ENCODE measurements at places on chromosomes 5 and 9. TPM values are rescaled to one million over a fixed set of nuclear protein-coding genes. Genes with fewer than 3 reads are reported as not detected.

DNA sequence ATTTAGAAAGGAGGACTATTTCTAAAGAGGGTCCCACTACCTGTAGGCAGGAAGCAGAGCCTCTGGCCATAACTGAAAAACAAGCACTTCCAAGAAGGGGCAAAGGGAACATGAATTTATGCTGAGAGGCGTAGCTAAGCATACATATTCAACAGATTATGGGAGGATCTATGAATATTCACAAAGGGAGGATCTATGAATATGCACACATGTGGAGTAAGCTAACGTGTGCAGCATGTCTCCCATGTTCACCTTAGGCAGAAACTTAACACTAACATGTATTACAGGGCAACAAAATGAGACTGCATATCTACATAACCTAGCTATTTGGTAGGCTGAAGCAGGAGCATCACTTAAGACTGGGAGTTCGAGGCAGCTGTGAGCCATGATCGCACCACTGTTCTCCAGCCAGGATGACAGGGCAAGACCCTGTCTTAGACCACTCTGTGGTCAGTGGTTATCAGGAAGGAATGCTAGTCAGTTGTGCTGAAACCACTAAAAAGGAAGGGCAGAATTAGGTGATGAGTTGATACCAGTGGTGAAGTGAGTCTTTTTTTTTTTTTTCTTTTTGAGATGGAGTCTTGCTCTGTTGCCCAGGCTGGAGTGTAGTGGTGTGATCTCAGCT lies 20.8 kb downstream of the FXN start:
- DNase-seq = no peak
- peaks cover 50% of the 10 kb centered on the region for H3K36me3 ChIP-seq
- H3K4me3 ChIP-seq = no peak overlapping the region
- no peaks in the 10 kb centered on the region for H3K27me3 ChIP-seq
- no peaks in the 10 kb centered on the region for H3K4me1 ChIP-seq

Gene COL15A1
- total RNA-seq = 0.31 TPM

DNA sequence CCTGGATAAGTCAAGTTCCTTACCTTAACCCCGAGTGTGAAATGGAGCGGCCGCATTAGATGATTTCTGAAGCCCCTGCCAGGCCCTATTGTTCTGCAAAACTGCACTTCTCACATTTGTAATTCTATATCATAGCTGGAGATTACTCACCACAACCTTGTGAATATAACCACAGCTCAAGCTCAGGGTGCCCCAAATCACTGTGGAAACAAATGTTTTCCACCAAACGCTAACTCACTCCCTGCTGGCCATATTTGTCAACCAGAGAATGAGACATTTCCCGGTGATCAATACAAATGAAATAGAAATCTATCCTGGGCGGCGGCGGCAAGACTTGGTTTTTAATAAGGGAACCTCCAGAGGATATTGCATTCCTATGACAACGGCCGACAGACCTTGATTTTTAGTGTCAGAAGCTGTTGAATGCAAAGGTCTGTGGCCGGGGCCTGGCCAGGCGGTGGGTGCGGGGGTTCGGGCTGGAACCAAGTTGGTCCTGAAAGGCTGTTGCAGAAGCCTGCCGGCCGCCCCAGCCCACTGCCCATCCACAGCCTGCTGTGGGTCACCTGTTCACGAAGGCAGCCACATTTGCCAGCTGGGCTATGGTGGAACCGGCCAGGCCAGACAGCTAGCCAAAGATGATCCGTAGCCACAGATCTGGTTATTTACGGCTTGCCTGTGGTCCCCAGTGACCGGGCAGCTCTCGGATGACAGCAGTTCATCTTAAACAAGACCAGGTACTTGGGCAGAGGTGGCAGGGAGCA lies 93.9 kb upstream of the LMX1B start:
- H3K4me1 ChIP-seq = peaks cover 4% of the 10 kb centered on the region
- H3K27ac ChIP-seq = no peak overlapping the region
- no peak overlapping the region for H3K4me3 ChIP-seq
- H3K36me3 ChIP-seq = no peaks in the 10 kb centered on the region
- H3K27me3 ChIP-seq = peaks cover 15% of the 10 kb centered on the region

Gene TAF11L5
- not detected for total RNA-seq

DNA sequence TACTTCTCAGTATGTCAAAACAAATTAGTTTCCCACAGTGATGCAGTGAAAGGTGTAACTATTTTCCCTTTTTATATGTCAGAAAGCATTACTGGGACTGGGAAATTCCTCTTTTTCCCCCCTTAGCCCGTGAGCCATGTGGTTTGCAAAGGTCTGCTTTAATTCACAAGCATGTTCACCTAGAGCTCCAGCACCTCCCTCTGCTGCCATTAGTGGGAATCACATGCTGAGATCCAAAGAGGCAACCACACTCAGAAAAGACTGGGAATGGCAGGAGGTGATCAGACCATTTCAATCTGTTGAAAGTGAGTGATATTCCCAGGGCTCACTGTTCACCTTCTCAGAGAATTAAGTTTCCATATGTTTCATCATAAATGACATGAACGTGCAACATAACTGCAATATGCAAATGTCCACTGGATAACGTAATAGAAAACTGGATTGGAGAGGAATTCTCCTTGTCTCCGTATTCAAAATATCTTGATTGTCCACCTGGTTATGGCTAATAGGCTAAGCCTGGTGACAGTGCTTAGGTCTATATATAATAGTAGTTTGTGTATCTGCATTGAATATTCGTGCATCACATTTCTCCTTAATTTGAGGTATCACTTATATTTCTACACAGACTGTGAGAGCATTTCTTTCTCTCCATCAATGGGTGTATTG lies 703.5 kb upstream of the WWC1 start:
- H3K36me3 ChIP-seq = no peaks in the 10 kb centered on the region
- no peaks in the 10 kb centered on the region for H3K4me1 ChIP-seq
- H3K4me3 ChIP-seq = no peak overlapping the region
- DNase-seq = no peak

DNA sequence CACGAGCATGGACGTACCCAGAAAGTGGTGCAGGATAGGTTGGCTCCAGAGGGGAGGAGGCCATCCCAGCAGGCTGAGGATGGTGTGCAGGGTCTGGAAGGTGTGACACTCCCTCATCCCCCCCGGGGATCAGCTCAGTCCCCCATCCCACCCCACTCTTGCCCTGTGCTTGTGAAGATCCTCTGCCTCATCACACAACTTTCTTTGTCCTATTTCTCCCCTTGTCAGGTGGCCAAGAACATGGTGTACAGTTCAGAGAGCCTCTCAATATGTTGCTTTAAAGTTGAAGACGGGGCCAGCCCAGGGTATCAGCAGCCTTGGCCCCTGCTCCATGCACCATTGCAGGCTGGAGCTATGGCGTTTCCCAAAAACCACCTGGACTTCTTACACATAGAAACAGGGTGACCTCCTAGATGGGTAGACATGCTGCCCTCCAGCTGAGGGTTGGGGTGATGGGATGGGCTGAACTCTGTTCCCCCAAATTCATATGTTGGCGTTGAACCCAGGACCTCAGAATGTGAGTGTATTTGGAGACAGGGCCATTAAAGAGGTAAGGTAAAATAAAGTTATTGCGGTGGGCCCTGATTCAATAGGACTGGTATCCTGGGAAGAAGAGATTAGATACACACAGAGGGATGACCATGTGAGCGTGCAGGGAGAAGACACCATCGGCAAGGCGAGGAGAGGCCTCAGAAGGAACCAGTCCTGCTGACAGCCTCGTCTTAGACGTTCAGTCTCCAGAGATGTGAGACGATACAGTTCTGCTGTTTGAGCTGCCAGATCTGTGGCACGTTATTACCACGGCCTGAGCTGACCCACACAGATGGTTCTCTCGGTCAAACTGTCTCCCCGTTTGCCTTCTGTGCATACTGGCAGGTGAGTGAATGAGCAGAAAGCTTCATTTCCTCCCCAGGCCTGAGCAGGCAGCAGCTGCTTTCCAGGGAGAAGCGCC lies 272.5 kb downstream of the GADD45G start:
- H3K4me3 ChIP-seq = no peak overlapping the region
- no peaks in the 10 kb centered on the region for H3K36me3 ChIP-seq
- no peak overlapping the region for H3K27ac ChIP-seq
- no peaks in the 10 kb centered on the region for H3K27me3 ChIP-seq

GRCh38 chr5:97094579-97095317 lies 47.7 kb downstream of the LIX1 start:
- H3K36me3 ChIP-seq = no peaks in the 10 kb centered on the region
- DNase-seq = no peak
- H3K27me3 ChIP-seq = no peaks in the 10 kb centered on the region
- no peak overlapping the region for H3K4me3 ChIP-seq
- H3K4me1 ChIP-seq = no peaks in the 10 kb centered on the region

- H3K4me3 ChIP-seq = no peak overlapping the region
- peak; percentile 10 for DNase-seq
- H3K27me3 ChIP-seq = no peaks in the 10 kb centered on the region
- H3K36me3 ChIP-seq = no peaks in the 10 kb centered on the region
- no peak overlapping the region for H3K27ac ChIP-seq
Measured at GRCh38 chr5:159444441-159445082, 114.3 kb upstream of the IL12B start.

- H3K4me3 ChIP-seq = no peak overlapping the region
- H3K27me3 ChIP-seq = no peaks in the 10 kb centered on the region
- no peak overlapping the region for H3K27ac ChIP-seq
- H3K36me3 ChIP-seq = no peaks in the 10 kb centered on the region
Measured at GRCh38 chr9:69428017-69428785, 103.2 kb downstream of the ENTREP1 start.

GRCh38 chr9:341634-342421 lies 127.2 kb downstream of the DOCK8 start:
- H3K4me1 ChIP-seq = no peaks in the 10 kb centered on the region
- H3K27ac ChIP-seq = no peak overlapping the region
- H3K27me3 ChIP-seq = no peaks in the 10 kb centered on the region
- no peak overlapping the region for H3K4me3 ChIP-seq
- no peak for DNase-seq

Gene IPO11
- 26.9 TPM for total RNA-seq

Gene SPARC
- total RNA-seq = 2.1 TPM

DNA sequence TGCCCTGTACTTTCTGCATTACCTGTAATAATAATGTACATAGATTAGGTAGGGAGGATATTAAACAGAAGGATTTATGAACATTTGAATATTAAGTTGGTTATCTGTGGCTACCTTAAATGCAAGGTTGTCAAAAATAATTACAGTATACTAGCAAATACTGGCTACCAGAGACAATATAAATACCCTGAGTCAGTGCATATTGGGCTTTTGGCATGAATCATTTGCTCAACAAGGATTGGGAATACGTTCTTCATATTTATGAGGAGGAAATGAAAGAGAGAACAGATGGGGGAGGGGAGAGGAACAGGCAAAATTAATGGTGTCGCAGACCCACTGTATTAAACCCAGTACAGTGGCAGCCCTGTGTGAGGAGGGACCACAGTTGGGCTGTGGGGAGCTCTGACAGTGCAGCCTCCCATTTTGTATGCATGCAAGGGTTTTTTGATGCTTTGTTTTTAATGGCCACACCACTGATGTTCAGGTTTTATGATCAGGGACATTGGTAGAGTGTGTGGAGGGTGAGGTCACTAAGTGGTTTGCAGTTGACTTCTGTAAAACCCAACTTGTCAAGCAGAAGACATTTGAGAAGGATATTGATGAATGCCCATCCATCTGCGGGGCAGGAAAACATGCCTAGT lies 56.9 kb downstream of the MVB12B start:
- H3K36me3 ChIP-seq = peaks cover 9% of the 10 kb centered on the region
- H3K27me3 ChIP-seq = no peaks in the 10 kb centered on the region
- no peak overlapping the region for H3K4me3 ChIP-seq
- no peak for DNase-seq
- H3K4me1 ChIP-seq = no peaks in the 10 kb centered on the region

GRCh38 chr5:170552621-170553115 lies 48.8 kb downstream of the KCNIP1 start:
- H3K4me1 ChIP-seq = no peaks in the 10 kb centered on the region
- DNase-seq = no peak
- H3K27me3 ChIP-seq = peaks cover 4% of the 10 kb centered on the region

GRCh38 chr5:133113331-133114061 lies 61.7 kb downstream of the HSPA4 start:
- no peak overlapping the region for H3K4me3 ChIP-seq
- H3K36me3 ChIP-seq = no peaks in the 10 kb centered on the region
- no peak overlapping the region for H3K27ac ChIP-seq
- no peak for DNase-seq
- H3K4me1 ChIP-seq = no peaks in the 10 kb centered on the region

GRCh38 chr5:138148811-138149210 lies 9.6 kb upstream of the NME5 start:
- no peaks in the 10 kb centered on the region for H3K36me3 ChIP-seq
- H3K4me3 ChIP-seq = no peak overlapping the region
- no peaks in the 10 kb centered on the region for H3K4me1 ChIP-seq
- DNase-seq = no peak
- no peak overlapping the region for H3K27ac ChIP-seq

Gene LURAP1L
- not detected for total RNA-seq

Gene SLC2A8
- 0.27 TPM for total RNA-seq

GRCh38 chr5:140220032-140220697 lies 45.2 kb downstream of the CYSTM1 start:
- no peak overlapping the region for H3K27ac ChIP-seq
- no peak for DNase-seq
- no peaks in the 10 kb centered on the region for H3K36me3 ChIP-seq
- H3K4me1 ChIP-seq = no peaks in the 10 kb centered on the region
- no peak overlapping the region for H3K4me3 ChIP-seq

DNA sequence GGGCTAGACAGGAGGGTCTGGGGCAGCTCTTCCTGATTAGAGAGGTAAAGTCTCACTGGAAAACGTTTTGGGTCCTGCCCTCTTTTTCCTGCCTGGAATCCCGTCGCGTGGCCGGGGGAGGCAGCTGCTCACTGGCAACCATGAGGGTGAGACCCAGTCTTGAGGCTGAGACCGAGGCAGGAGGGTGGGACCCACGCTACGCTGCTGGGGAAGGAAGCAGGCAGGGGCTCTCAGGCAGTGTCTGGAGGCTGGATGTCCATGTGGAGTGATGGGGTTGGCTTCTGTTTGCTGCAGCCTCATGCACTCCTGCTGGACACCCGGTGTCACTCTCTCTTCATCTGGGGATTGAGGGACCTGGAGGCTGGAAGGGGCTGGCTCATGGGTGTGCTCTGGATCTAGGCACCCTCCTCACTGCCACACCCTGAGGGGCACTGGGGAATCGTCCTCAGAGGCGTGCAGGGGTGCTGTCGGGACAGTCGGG lies 11.3 kb upstream of the SLC2A6 start:
- H3K36me3 ChIP-seq = no peaks in the 10 kb centered on the region
- peaks cover 5% of the 10 kb centered on the region for H3K4me1 ChIP-seq
- DNase-seq = no peak
- H3K27ac ChIP-seq = no peak overlapping the region
- no peak overlapping the region for H3K4me3 ChIP-seq

Gene CRB2
- total RNA-seq = not detected

GRCh38 chr5:114174131-114174530 lies 187.7 kb upstream of the KCNN2 start:
- no peak overlapping the region for H3K27ac ChIP-seq
- H3K4me3 ChIP-seq = no peak overlapping the region
- H3K27me3 ChIP-seq = no peaks in the 10 kb centered on the region
- no peaks in the 10 kb centered on the region for H3K36me3 ChIP-seq

Measured in naive thymus-derived CD4-positive, alpha-beta T cell (primary cell).